ENCODE measurements at places on chromosomes 2 and 18.

- no peak for DNase-seq
Measured at GRCh38 chr18:31049189-31049588, 6.6 kb upstream of the DSC3 start.

- DNase-seq, result no peak
Measured at GRCh38 chr2:118669654-118670053, 177.8 kb downstream of the EN1 start.

DNA sequence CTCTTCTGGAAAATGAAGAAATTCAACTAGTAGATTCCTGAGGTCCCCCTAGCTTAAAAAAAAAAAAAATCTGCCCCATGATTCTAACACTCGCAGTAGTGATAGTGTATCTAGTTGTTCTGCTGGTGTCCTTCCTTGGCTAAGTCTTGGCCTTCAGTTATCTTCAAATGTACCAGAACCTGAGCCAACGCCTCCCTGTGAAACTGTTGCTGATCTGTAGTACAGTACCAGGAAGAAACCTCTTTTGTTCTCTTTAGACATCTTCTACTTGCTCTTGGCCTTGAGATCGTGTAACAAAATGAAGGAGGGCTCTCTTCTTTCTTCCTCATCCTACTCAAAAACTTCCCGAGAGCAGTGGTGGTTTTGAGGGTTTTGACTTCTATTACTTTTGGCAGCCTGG is 31.0 kb downstream of the PLEK start:
- no peak for DNase-seq

DNA sequence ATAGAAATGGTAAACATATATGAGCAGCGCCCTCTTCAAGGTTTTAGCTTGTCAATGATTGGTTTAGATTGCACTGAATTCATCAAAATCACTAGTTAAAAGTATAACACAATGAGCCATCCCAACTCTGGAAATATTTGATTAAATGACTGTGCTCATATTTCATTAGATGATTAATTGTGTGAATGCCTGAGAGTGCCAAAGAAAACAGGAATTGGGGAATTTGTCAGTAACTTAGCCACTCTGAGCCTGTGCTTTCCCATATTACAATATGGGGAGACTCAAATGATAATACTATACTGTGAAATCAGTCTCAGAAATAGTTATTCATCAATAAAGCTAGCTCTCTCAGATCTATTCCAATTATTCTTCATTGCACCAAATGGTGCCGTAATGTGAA is 2087.6 kb upstream of the CELF4 start:
- no peak for DNase-seq

All from epithelial cell of prostate (primary cell).